ENCODE measurements at places on chromosomes 2 and 18.

DNA sequence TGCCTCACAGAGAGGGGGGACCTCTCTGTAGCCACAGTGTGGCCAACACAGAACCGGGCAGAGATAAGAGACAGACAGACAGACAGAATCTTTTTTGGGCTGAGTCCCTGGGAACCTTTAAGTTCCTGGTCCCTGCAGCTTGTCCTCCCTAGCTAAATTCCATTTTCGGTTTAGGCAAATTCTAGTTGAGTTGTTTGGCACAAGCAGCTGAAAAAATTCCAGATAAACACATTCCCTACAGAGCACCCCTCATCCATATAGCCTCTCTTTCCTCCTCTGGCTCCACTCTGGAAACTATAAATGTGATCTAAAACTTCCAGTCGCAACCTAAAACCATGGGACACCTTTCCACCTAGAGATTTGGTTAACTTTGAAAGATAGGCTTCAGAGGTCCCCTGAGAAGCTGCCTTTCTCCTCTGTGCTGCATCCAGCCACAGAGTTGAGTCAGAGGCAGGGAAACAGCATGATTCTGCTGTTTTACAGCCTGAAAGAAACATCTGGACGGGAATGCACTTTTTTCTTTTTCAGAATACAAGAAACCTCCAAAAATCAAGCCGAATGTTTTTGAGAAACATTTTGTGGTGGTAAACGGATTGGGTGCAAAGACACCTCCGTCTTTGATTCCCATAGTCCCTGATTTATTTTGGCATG lies 30.9 kb downstream of the SLC4A3 start:
- DNase-seq = no peak

DNA sequence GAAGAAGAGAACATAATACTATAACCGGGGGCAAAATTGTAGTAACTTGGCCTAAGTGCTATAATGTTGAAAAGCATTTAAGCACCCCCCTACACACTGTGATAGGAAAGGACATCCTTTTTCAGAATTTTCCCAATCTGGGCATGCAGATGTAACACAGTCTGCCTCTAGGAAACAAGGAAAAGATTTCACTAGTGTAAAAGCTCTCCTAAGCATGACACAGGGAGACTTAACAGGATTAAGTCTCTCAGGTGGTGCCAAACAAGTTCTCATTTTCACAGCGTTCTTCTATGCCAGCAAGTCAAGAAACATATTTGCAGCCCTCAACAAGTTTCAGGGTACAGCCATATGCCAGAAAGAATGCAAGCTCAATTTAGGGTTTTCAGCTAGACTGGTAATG lies 53.0 kb downstream of the NCKAP5 start:
- no peak for DNase-seq

- no peak for DNase-seq
These were observed 2.9 kb downstream of the ZFAND2B start for GRCh38 chr2:219209236-219210195.

GRCh38 chr18:76822506-76823160 lies at the start of gene ZNF236:
Gene ZNF236 (plus strand): TSS chr18:76822557. CDS start chr18:76822608, 51 bp downstream.
- peak; percentile 40 for DNase-seq

DNA sequence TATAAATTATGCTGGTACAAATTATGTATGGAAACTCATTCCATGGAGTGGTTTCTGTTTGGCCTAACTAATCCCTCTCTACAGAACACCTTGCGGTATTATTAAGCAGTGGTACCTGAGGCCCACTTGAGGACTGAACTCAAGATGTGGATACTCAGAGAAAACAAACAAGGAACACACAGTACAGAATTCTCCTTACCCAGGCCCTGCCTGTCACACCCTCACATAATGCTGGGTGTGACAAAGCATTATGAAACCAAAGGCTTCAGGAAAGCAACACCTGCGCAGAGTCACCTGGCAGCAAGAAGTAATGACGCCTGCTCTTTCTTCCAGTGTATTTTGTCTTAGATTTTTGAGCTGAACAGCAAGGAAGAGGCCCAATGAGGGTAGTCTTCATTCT lies 264.7 kb downstream of the PAX3 start:
- DNase-seq = no peak

DNA sequence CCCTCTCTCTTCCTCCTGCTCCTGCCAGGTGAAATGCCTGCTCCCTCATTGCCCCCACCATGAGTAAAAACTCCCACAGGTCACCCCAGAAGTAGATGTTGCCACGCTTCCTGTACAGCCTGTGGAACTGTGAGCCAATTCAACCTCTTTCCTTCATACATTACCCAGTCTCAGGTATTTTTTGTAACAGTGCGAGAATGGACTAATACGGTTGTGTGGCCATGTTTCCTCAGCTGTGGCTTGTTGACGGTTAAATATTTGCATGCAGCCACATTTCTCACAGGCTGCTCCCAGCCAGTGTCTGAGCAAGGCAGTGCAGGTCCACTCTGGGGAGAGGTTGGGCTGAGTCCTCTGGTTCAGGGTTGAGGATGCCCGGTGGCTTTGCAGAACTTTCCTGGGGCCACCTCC lies 27.8 kb upstream of the COPS8 start:
- DNase-seq = no peak

- DNase-seq = no peak
These were observed 63.0 kb downstream of the REEP1 start for GRCh38 chr2:86274265-86274917.

DNA sequence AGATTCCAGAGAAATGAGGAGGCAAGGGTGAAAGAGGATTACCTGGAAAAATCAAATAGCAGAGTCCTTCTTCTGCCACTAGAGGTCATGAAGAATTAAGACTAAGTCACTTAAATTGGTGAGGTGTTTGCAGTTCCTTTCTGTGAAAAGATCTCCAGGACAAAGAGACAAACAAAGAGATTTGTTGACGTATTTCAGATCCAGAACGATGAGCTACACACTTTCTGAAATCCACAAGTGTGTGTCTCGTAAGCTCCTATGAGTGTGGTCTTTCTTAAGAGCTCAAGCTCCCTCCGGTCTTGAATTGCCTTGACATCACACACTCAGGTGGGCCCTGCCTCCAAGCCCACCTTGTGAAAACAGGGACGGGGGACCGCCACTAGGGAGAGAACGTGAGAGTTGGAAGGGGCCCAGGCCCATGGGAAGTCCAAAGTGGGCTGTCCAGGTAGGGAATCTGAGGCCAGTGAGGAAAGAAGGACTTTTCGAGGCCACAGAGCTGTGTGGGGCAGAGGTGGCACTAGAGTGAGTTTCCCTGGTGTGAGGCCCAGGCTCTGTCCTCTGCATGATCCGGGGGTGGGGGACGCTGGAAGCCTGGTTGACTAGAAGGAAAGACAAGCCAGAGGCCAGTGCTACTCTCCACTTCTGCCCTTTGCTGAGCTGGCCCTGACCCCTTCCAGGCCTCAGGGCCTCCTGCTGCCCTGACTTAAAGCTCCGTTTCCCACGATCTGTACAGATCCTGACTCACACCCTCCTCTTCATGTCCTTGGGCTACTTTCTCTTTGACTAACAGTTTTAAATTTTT lies 168.1 kb upstream of the NCK2 start:
- DNase-seq = no peak

- no peak for DNase-seq
These were observed 3.1 kb downstream of the PSMD1 start for GRCh38 chr2:231059756-231060155.

DNA sequence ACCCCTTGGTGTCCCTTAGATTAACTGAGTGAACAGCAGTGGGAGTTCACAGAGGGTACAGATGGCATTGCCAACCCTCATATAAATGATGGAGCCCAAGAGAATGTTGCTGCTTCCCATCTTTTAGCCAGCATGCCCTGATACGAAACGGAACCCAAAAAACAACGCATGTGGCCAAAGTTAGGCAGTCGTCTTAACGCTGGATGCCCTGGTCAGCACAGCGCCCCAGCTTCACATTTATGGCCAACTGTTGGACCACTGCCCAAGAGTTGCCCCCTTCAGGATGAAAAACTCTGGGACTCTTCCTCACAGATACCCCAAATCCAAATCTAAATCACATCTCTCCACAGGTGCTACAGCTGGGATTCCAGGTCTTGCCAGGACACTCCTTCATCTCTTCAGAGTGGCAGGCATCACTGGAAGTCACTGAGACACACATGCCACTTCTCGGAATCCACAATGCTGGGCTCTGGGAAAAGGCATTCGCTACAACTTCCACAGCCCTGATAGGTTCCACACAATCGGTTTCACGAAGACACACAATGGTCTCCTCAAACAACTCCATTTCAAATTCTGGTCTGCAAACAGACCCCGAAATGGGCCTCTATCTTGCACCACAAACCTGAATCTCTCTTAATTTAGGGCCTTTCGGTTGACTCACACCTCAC lies 44.6 kb downstream of the LONRF2 start:
- DNase-seq = no peak

DNA sequence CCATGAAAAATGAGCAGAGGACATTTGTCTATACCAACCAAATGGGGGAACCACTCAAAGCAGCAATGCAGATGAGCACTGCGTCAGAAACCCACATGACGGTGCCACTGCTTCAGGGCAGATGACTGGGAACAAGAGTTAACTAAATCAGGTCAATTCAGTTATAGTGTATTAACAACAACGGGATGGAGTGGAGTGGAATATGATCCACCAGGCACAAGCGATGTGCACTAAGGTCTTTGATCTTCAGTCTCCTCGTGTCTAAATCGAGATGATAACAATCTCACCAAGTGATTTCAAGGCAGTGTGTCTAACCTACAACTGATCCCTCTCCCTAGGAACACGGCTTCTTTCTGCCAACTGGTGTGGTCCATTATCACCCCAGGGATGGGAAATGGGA lies 269.0 kb downstream of the RAD51AP2 start:
- DNase-seq = no peak

- DNase-seq = no peak
These were observed 87.0 kb downstream of the ST6GAL2 start for GRCh38 chr2:106798826-106799552.

Data from stimulated activated CD8-positive, alpha-beta memory T cell treated with anti-CD3 and anti-CD28 coated beads, Interleukin-4, amount 100 ng/mL, for 4 hours (primary cell).